ENCODE measurements at places on chromosomes 1 and 21. TPM values are rescaled to one million over a fixed set of nuclear protein-coding genes. Genes with fewer than 3 reads are reported as not detected.

The C1orf87 gene
- total RNA-seq, result not detected

The UBE2U gene
- not detected for total RNA-seq

The NES gene
- 55.1 TPM for total RNA-seq

The RHD gene
- total RNA-seq, result 0.13 TPM

The BCAN gene
- total RNA-seq, result not detected

The PHLDA3 gene
- total RNA-seq, result 28.6 TPM

The EPHB2 gene
- 26.6 TPM for total RNA-seq

The ZDHHC18 gene
- total RNA-seq, result 3.6 TPM

The DUSP10 gene
- total RNA-seq, result 7.8 TPM

The CHD5 gene
- under 0.01 TPM for total RNA-seq

The ADORA1 gene
- not detected for total RNA-seq

The OR6K3 gene
- not detected for total RNA-seq

The RGSL1 gene
- not detected for total RNA-seq

The AGBL4 gene
- total RNA-seq, result 0.13 TPM

Measured in dermis microvascular lymphatic vessel endothelial cell (primary cell).